Omental fat pad (tissue), 4 donors: ENCODE measurements at places on chromosomes 7 and 10.

- no peak for DNase-seq
Observed at GRCh38 chr7:118845791-118846190, 621.3 kb downstream of the ANKRD7 start.

- no peak for DNase-seq
Observed at GRCh38 chr10:3710764-3711163, 74.2 kb downstream of the KLF6 start.

DNA sequence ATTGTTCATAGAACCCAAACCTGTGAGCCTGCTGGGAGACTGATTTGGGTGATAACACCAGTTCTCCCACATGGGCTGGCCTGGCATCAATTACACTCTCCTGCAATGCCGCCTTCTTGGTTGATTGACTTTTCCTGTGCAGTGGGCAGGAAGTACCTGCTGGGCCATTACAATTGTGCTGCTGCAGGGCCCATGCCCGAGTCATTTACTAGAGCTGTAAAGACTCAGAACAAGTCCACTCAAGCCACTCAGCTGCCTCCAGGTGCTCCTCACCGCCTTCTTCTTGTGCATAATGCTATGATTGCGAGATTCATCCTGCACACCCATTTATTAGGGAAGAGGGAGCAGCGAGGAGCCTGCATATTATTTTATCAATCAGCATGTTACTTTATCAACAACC, 264.0 kb downstream of the TCERG1L start:
- no peak for DNase-seq

- DNase-seq, result no peak
Observed at GRCh38 chr7:39410582-39410981, 155.6 kb upstream of the YAE1 start.

GRCh38 chr7:29113384-29114102, 32.8 kb downstream of the CPVL start:
- no peak for DNase-seq

- no peak for DNase-seq
Observed at GRCh38 chr10:120735773-120736371, 115.3 kb upstream of the WDR11 start.

DNA sequence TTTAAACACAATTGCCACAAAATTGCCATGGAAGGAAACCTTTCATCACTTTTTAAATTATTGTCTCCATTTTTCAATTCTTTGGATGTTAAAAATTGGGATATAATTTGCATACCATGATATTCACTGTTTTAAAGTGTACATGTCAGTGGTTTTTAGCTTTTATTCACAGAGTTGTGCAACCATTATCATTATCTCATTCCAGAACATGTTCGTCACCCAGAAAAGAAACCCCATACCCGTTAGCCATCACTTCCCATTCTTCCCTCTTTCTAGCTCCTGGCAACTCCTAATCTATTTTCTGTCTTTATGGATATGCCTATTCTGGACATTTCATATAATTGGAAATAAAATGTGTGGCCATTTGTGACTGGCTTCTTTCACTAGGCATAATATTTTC, 260.3 kb upstream of the FERD3L start:
- DNase-seq, result no peak

DNA sequence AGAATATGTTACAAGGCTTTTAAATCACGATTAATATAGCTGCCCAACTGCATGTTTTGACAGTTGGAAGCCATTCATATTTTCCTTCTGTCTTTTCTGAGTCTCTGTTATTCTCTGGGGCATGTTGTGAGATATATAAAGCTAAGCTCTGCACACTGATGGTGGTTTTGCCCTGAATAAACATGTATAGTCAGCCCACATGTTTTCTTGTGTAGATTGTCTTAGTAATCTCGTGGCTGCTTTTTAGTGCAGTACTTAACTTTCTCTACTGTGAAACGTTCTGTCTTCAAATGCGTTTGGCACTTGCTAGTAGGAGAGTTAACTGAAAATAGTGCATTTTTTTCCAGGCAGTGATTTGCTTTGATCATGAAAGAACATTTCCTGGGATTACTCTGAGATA, 268.5 kb downstream of the DNAJB9 start:
- no peak for DNase-seq

GRCh38 chr7:100642534-100642907, 1.2 kb upstream of the TFR2 start:
- DNase-seq, result no peak

- DNase-seq, result no peak
Observed at GRCh38 chr10:20776384-20777118, 120.6 kb downstream of the NEBL start.

DNA sequence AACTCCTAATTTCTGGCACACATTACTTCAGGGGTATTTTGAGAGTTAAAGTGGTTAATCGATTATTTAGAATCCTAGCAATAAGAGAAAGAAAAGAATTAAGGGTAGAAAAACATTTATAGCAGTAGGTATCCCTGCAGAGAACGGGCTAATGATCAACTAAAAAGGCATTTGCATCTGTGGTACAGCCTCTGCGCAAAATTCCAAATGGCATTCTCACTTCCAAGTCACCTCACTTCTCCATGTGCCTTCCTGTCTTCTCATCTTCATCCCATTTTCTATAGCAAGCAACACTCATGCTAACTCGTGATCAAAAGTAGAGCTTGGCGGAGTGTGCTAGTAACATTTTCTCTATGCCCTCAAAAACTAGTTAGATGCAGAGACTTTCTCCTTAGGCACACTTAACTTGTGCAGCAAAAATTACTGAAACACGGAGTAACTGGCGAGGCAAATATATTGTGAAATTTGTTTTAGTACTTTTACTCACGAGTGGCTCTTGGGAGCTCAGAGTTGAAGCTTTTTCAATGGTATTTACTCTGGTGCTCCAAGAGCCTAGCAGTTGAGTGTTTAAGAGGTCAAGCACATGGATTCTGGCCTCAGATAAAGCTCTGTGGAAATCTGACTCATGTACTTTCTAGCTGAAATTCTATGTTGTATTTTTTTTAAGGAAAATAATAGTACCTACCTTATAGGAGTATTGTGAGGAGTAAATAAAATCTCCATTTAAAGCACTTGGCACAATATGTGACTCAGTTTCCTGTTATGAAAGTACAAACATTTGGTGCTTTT, 65.1 kb downstream of the MET start:
- DNase-seq, result no peak

DNA sequence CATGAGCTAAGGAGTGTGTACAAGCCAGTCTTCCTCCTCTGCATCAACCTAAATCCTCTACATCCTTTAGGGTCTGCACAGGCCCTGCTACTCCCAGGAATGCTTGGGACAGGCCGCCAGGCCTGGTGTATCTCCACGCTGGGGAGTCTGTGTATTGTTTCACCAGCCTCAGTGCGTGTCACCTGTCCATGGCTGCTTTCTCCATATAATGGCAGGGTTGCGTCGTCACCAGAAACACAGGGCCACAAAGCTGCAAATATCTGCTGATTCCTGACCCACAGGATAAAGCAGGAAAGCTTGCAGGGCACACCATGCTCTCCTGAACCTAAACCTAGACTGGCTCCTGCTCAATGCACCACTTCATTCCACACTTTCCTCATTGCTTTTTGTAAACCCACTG, 45.6 kb downstream of the COBL start:
- no peak for DNase-seq

DNA sequence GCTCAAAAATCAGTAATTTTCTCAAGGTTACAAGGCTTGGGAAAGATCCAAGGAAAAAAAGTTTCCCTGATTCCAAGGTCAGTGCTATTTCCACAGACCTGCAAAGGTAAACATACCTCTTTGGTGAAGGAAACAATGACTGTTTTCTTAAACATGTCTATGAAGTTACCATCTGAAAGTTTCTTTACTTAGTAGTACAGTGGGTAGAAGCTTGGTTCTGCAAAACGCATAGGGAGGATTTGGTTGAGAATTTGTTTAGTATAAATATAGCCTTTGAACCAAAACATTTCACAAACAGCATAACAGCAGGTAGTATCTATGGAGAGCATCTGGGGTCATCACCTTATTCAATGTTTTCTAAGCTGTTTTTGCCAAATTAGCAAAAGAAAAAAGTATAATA, 169.6 kb downstream of the CCSER2 start:
- no peak for DNase-seq

GRCh38 chr10:85648279-85648754, 718.3 kb downstream of the GRID1 start:
- no peak for DNase-seq

DNA sequence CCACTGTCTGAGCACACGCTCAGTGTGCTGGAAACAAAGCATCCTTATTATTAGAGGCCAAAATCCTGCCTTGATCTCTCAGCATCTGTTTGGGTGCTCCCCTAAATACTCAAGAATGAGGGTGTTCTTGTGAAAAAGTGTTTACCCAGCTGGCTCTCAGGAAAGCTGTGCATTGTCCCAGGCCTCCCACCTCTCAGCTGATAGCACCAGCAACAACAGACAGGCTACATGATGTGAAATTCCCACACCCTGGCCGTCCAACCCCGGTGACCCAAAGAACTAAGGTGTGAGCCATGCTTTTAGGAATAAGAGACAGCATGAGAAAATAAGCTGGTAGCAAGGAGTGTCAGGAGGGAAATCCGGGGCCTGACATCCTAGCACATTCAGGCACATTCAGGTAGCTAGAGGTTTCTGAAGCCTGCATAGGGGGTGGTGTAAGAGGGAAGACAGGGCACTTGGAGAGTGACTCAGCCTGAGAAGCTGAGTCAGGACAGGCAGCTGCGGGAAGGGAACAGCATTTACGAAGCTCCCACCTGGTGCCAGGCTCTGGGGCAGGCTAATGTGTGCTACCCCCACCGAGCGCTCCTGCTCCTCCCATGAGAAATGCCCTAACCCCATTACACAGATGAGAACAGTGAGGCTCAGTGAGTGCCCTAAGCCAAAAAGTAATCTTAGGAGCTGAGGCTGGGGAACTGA, 205.6 kb downstream of the GRID1 start:
- DNase-seq, result no peak

DNA sequence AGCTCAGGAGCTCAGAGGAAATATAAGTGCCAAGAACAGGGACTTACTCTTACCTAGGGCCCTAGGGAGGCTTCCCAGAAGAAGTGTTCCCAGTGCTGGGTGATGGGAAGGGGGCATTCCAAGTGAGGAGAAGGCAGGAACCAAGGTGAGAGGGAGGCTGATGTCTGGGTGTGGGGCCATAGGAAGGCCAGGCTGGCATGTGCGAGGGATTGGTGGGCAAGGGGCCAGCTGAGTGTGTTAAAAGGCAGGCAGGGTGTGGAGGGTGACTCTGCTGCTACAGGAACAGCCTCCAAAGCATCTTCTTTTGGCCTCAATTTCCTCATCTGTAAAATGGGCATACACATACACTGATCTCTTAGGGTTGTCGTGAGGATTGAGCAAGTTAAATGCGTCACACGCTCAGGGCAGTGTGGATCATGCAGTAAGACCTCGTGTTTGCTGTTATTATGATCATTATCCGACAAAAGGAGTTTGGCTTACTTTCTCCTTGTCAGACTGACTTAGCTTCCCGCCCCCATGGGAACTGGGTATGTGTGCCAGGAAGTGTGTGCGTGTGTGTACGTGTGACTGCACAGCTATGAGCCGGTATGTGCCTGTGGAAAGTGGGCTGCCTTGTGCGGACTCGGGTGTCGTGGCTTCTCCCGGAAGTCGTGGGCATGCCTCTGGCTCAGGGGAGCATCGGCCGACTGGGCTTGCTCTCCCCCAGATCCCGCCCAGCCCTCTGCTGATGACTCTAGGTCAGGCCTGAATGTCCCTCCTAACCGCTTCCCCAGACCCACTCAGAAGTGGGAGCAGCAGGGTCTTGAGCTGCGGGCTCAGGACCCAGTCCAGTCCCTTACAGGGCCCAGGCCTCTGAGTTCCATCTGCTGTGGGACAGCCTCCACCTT, 59.6 kb downstream of the NEURL1 start:
- no peak for DNase-seq

GRCh38 chr10:49318755-49319154, 19.8 kb downstream of the C10orf71 start:
- DNase-seq, result no peak

DNA sequence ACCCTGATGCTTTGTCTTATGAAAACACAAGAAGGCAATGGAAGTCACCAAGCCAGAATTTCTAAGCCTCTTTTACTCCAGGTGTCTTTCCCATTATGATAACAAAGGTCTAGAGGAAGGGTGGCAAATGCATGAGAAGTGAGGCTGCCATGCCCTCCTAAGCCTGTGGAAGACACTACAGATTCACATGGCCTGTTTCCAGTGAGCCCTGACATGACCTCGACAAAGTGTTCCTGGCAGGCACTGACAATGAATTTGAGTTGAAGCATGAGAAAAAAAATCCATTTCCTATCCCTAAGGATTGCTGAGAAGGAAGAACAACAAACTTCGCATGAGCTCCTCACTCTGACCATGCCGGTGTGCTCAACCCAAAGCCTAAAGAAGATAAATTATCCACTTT, 268.0 kb downstream of the HTR7 start:
- no peak for DNase-seq

- no peak for DNase-seq
Observed at GRCh38 chr7:24233386-24233785, 50.6 kb upstream of the NPY start.

GRCh38 chr10:8594711-8595110, 540.2 kb downstream of the GATA3 start:
- no peak for DNase-seq

- no peak for DNase-seq
Observed at GRCh38 chr7:47747160-47747559, 165.2 kb upstream of the TNS3 start.

GRCh38 chr7:28815928-28816373, 142.2 kb downstream of the TRIL start:
- DNase-seq, result no peak

DNA sequence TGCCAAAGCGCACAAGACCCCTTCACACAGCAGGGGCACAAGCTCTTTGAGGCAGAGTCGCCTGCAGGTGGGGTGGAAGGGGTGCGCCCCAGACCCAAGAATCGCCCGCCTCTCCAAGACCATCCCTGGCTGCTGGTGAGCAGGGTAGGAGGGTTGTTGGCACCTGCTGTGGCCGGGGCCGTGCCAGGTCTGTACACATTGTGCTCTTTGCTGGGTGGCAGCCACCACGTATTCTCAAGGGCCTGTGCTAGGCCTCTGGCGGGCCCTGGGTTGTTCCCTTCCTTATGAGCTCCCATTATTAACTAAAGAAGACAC, 84.4 kb downstream of the LHPP start:
- no peak for DNase-seq

DNA sequence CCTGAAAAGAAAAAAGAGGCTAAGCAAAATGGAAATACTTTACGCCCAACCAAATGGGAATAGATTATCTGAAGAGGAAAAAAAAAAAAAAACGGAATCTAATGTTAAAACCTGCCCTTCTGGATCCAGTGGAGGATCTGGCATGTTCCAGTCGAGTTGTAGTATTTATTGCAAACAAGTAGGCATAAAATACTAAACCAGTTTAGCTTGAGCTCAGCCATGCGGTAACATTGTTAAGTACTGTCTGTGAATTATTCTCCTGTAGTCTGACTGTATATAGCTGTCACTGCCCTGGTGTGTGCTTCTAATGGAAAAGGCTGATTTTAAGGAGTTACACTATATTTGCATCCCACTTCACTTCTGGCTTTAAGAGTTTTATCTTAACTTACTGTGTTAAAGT, 40.3 kb downstream of the CELF2 start:
- no peak for DNase-seq

GRCh38 chr10:70596110-70596798, 6.3 kb downstream of the PRF1 start:
- no peak for DNase-seq

- DNase-seq, result no peak
Observed at GRCh38 chr7:55087521-55087961, 68.7 kb downstream of the EGFR start.
